ENCODE measurements at places on chromosomes 5 and 9.

- no peak for DNase-seq
Measured at GRCh38 chr5:95382801-95383200, 8.4 kb upstream of the FAM81B start.

GRCh38 chr9:95157481-95158151, 159.9 kb downstream of the FANCC start:
- no peak for DNase-seq

GRCh38 chr9:109418827-109419226, 79.3 kb downstream of the PTPN3 start:
- no peak for DNase-seq

DNA sequence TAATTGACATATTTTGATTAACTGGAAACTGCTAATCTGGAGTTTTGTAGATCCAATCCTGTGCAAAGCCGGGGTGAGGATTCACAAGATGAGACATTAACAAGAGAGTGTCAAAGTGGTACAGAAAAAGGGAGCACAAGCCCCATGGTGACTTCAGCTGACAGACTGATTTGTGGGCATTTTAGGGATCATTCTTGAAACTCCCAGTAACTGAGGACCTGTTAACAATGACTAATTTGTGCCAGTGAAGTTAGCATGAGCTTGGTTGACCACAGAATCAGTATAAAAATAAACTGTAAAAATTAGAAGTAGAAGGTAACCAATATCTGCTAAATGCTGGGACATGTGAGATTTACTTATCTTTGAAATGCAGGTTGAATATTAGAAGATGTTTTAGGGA, 1578.3 kb downstream of the EFNA5 start:
- DNase-seq: no peak

- no peak for DNase-seq
Measured at GRCh38 chr5:107461770-107462169, 209.0 kb downstream of the EFNA5 start.

DNA sequence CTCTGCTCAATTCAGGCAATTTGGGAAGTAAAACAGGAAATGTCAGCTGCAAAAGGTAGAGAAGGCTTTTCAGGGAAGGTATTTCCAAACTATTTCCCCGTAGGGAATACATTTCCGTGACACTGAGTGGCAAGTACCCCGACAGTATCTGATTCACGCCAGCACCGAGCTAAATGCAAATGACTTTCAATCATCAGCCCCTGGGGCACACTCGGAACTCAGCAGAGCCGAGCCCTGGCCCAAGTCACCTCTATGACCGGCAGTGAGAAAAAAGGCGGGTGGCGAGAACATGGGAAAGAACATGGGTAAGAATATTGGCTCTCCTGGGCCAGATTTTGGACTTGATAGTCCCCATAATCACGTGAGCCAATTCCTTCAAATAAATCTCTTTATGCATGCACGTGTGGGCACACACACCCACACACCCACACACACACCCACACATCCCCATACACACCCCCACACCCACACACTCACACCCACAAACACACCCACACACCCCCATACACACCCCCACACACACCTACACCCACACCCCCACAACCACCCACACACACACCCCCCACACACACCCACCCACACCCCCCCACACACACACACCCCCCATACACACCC, 43.0 kb downstream of the COL23A1 start:
- DNase-seq: no peak

GRCh38 chr5:95962785-95963184, 1.1 kb upstream of the ELL2 start:
- DNase-seq: no peak

DNA sequence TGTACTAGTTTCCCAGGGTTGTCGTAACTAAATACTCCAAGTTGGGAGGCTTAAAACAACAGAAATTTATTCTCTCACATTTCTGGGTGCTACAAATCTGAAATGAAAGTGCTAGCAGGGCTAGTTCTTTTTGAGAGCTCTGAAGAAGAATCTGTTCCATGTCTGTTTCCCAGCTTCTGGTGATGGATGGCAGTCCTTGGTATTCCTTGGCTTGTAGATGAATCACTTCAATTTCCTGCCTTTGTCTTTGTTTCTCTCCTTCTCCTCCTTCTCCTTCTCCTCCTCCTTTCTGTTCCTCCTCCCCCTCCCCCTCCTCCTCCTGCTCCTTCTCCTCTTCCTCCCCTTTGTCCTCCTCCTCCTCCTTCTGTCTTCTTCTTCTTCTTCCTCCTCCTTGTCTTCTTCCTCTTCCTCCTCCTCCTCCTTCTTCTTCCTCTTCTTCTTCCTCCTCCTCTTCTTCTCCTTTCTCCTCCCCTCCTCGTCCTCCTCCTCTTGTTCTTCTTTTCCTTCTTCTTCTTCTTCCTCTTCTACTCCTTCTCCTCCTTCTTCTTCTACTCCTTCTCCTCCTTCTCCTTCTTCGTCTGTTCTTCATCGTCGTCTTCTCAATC, 104.7 kb upstream of the ANKRD55 start:
- no peak for DNase-seq

DNA sequence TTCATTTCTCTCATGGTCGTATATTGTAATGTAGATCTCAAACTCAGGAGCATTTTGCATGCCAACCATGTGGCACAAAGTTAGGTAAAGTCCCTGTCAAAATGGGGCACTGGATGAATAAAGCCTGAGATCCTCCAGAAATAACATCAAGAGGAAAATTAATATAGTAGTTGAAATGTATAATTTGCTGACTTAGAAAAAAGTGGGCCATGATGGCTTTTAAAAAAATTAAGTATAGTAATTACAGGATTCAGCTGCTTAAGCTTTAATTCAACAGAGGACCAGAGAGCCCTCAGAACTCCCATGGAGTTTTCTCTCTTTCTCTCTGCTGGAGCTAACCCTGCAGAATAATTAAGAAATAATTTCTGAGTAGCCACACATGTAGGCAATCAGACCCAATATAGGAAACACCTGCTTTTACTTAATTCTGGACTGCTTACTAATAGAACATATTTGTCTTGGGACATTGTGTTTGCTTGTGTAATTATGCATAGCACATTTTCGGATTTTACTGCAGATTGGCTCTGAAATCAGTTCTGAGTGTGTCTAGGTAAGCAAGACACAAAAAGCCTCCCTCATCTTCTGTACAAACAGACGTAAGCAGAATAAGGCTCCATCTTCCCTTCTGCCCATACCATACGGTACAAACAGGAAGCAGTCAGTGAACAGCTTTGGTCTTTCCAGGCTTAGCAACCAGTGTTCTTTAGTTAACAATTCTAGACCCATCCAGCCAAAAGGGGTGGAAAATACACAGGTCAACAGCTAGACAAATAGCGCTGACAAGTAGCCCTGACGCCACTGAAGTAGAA, 26.5 kb upstream of the PCSK1 start:
- no peak for DNase-seq

GRCh38 chr5:108516785-108517184, 134.9 kb upstream of the FBXL17 start:
- no peak for DNase-seq

- DNase-seq: no peak
Measured at GRCh38 chr5:133475986-133476385, 136.4 kb downstream of the FSTL4 start.

All from B cell (primary cell).